HepG2 (cell line): ENCODE measurements at places on chromosomes 1 and 21.
A peak's percentile ranks its signal among the peaks of the same experiment; 100 is the strongest.

- DNase-seq: no peak
- H3K27ac ChIP-seq: no peak overlapping the region
- H3K27me3 ChIP-seq: no peaks in the 10 kb centered on the region
- H3K4me3 ChIP-seq: no peak overlapping the region
These were observed 25.4 kb downstream of the FBXO42 start for GRCh38 chr1:16326833-16327404.

DNA sequence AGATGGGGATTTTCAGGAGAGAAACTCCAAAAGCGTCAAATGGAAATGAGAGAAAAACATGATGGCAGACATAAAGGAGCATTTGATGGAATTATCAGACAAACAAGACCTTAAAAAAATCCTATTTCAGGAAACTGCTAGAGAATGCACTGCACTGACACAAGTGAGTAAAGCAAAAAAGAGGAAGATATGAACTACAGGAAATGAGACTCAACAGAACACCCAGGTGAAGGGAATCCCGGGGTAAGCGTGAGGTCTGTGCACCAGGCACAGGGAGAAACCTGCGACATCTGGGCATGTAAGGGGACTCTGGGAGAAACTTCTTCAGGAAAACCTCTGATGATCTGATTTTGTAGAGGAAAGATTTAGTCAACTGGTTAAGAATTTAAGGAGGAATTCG, 2.8 kb downstream of the TARBP1 start:
- no peaks in the 10 kb centered on the region; the same call in 1 of the 2 replicates for H3K27me3 ChIP-seq
- H3K4me1 ChIP-seq: peaks cover 58% of the 10 kb centered on the region
- H3K36me3 ChIP-seq: no peaks in the 10 kb centered on the region; the same call in 1 of the 2 replicates
- no peak overlapping the region for H3K27ac ChIP-seq
- no peak for DNase-seq
- no peak overlapping the region for H3K4me3 ChIP-seq

- DNase-seq: no peak
- H3K36me3 ChIP-seq: no peaks in the 10 kb centered on the region
- H3K27me3 ChIP-seq: peaks cover 11% of the 10 kb centered on the region; the same call in 2 of the 3 replicates
- H3K4me3 ChIP-seq: no peak overlapping the region
- H3K4me1 ChIP-seq: no peaks in the 10 kb centered on the region
These were observed 168.7 kb downstream of the RRAGC start for GRCh38 chr1:38690790-38691449.

DNA sequence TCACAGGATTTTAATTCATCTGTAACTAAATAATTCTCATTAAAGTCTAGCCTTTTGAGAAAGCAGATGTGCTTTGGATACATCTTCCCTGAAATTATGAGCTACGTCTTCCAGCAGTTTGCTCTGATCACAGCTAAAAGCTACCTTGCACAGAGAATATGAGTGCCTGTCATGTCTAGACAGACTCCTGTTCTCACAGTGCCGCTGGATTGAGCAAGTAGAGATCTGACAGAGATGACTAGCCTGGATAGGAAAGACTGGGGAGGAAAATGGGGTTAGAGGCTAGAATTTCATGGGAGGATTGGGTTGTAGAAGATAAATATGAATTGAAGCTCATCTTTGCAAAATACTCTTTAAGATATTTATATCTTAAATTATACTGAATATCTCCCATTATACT, 24.1 kb downstream of the CEPT1 start:
- no peak for DNase-seq
- no peak overlapping the region for H3K4me3 ChIP-seq
- no peaks in the 10 kb centered on the region for H3K4me1 ChIP-seq

- H3K27me3 ChIP-seq: no peaks in the 10 kb centered on the region
- no peak overlapping the region for H3K4me3 ChIP-seq
- H3K27ac ChIP-seq: no peak overlapping the region
- H3K36me3 ChIP-seq: no peaks in the 10 kb centered on the region
- H3K4me1 ChIP-seq: no peaks in the 10 kb centered on the region
These were observed 53.2 kb upstream of the UBE2U start for GRCh38 chr1:64150266-64150665.

- H3K4me1 ChIP-seq: no peaks in the 10 kb centered on the region
- no peaks in the 10 kb centered on the region for H3K27me3 ChIP-seq
- no peak overlapping the region for H3K4me3 ChIP-seq
- H3K27ac ChIP-seq: no peak overlapping the region
- DNase-seq: no peak
These were observed 262.0 kb downstream of the HMCN1 start for GRCh38 chr1:185996211-185996610.

GRCh38 chr1:67747671-67748546, 62.9 kb downstream of the GADD45A start:
- H3K4me1 ChIP-seq: peaks cover 67% of the 10 kb centered on the region
- peak overlapping the region; percentile 20 for H3K27ac ChIP-seq
- no peak for DNase-seq
- H3K27me3 ChIP-seq: no peaks in the 10 kb centered on the region
- peak overlapping the region; percentile 25 for H3K4me3 ChIP-seq

DNA sequence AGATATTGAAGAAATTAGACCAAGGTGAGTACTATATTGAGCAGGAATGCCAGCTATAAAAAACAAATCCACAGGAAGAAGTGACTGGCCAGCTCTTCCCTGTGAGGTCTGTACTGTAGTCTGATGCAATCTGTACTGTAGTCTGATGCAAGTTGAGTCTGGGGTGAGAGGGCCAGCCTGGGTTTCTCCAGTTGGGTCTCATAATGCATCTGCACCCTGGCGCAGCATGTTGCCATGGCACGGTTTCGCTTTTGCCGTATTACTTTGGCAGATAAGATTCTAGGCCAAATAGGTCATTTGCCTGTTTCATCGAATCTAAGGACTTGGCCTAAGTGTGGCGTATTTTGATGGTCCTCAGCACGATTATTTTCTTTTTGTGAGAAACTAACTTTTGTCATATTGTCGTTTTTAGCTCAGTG, 24.4 kb upstream of the PGD start:
- H3K27ac ChIP-seq: no peak overlapping the region
- no peaks in the 10 kb centered on the region for H3K27me3 ChIP-seq
- no peak for DNase-seq
- H3K36me3 ChIP-seq: peaks cover 61% of the 10 kb centered on the region
- no peaks in the 10 kb centered on the region for H3K4me1 ChIP-seq
- no peak overlapping the region for H3K4me3 ChIP-seq

DNA sequence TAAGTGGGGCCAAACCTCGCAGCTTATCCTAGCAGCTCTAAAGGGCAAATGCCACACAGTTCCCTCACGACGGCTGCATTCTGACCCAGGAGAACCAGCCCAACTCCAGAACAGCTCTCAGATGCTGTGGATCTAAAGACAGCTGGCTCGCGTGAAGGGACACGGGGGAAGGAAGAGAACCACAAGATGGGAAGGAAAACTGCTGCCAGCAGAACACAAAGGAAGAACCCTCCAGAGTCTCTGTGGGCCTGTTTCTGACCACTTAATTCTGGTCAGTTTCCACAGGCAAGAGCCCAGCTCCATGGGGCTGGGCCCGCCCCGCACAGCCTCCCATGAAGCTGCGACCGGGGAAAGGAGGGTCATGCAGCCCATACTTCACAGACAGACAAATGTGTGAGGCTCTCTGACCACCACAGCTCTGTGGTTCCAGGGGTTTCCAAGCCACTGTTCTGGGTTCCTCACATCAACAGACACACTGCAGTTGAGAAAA, 61.1 kb downstream of the SLC45A1 start:
- H3K27me3 ChIP-seq: no peaks in the 10 kb centered on the region
- H3K4me3 ChIP-seq: no peak overlapping the region
- DNase-seq: no peak
- H3K4me1 ChIP-seq: peaks cover 18% of the 10 kb centered on the region
- peaks cover 18% of the 10 kb centered on the region for H3K36me3 ChIP-seq

DNA sequence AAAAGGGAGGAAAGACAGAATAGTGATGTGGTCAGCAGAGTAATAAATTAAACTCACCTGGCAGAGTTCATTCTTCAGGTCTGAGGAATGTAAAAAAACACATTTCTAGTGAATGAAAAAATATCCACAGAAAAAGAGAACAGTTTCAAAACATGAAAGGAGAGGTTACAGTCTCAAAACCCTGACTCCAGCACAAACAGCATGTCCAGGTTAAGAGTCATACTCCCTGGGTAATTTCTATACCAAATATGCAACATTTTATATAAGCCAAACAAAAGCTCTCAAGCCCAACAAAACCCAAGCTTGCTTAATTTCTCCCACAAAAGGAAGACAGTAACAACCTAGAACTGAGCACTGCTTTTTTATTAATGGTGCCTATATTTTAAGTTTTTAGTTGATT, 173.0 kb downstream of the NTMT2 start:
- no peaks in the 10 kb centered on the region for H3K27me3 ChIP-seq
- H3K27ac ChIP-seq: no peak overlapping the region
- no peak overlapping the region for H3K4me3 ChIP-seq
- H3K36me3 ChIP-seq: no peaks in the 10 kb centered on the region
- no peak for DNase-seq

DNA sequence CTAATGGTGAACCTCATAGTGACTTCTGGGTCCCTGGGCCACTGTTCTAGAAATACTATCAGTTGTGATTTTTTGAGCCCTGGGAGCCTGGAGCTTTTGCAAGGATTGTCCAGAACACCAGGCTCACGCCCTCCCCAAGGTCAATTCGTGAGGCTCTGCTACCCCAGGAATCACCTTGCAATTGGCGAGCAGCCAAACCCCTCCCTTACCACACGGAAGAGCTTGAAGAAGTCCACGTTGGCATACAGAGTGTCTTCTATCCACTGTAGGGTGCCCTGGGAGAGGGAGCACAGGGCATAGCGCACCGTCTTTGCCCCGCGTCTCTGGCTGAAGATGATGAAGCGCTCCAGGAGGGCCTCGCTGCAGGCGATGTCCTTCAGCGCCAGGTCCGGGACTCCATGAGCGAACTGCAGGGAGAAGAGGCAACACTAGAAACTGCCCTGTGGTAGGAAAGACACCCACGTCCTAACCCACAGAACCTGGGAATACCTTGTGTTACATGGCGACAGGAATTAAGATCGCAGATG, 22.3 kb downstream of the ABCA4 start:
- H3K36me3 ChIP-seq: no peaks in the 10 kb centered on the region
- peaks cover 80% of the 10 kb centered on the region for H3K4me1 ChIP-seq
- peaks cover 11% of the 10 kb centered on the region; the same call in 1 of the 3 replicates for H3K27me3 ChIP-seq
- no peak overlapping the region for H3K27ac ChIP-seq
- DNase-seq: no peak
- H3K4me3 ChIP-seq: no peak overlapping the region

DNA sequence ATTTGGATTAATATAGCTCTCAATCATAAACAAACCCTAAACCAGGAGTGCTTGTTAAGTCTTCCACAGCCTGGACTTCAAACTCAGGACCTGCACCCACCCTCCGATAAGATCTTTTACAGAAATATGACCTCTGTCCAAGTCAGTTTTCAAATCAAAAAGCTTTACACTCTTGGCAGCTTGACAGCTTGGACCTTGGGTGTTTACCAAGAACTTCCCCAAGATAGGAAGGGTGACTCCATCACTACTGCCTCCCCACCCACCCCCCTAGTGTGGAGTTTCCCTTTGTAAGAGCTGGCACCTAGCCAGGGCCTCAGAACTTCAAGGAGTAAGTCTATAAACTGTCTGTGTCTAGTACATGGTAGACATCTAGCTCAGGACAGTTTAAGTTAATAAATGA, 9.6 kb downstream of the BCAR3 start:
- H3K27me3 ChIP-seq: no peaks in the 10 kb centered on the region
- no peak overlapping the region for H3K4me3 ChIP-seq
- H3K36me3 ChIP-seq: peaks cover 14% of the 10 kb centered on the region; the same call in 1 of the 3 replicates
- no peak for DNase-seq
- peaks cover 77% of the 10 kb centered on the region for H3K4me1 ChIP-seq

DNA sequence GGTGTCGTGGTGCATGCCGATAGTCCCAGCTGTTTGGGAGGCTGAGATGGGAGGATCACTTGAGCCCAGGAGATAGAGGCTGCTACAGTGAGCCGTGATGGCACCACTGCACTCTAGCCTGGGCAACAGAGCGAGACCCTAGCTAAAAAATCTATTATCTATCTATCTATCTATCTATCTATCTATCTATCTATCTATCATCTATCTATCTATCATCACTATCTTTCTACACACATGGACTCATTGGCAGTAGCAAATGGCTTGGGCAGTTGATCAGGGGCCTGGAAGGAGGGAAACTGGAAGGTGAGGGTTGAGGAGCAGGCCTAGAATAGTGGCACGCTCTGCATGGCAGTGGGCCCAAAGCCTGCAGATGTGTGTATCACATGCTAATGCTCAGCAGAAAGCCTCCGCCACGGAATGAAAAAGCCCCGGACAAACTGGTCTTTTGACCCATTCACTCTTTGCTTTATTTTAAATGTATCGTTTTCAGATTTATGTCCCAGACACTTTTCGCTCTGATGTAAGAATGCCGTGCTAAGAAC, 7.3 kb upstream of the HUNK start:
- H3K27ac ChIP-seq: no peak overlapping the region
- H3K4me1 ChIP-seq: no peaks in the 10 kb centered on the region; the same call in 1 of the 2 replicates
- no peaks in the 10 kb centered on the region for H3K36me3 ChIP-seq
- no peak overlapping the region for H3K4me3 ChIP-seq
- peaks cover 14% of the 10 kb centered on the region; the same call in 2 of the 3 replicates for H3K27me3 ChIP-seq
- no peak for DNase-seq

GRCh38 chr1:47487850-47488450, 50.1 kb downstream of the FOXD2 start:
- no peaks in the 10 kb centered on the region for H3K4me1 ChIP-seq
- peaks cover 8% of the 10 kb centered on the region; the same call in 1 of the 2 replicates for H3K27me3 ChIP-seq
- H3K27ac ChIP-seq: no peak overlapping the region
- no peaks in the 10 kb centered on the region for H3K36me3 ChIP-seq
- H3K4me3 ChIP-seq: no peak overlapping the region

- no peak for DNase-seq
- no peak overlapping the region for H3K4me3 ChIP-seq
- H3K36me3 ChIP-seq: no peaks in the 10 kb centered on the region
- H3K4me1 ChIP-seq: no peaks in the 10 kb centered on the region
- no peak overlapping the region for H3K27ac ChIP-seq
- no peaks in the 10 kb centered on the region for H3K27me3 ChIP-seq
These were observed 387.3 kb upstream of the PLXNA2 start for GRCh38 chr1:208631506-208631905.

DNA sequence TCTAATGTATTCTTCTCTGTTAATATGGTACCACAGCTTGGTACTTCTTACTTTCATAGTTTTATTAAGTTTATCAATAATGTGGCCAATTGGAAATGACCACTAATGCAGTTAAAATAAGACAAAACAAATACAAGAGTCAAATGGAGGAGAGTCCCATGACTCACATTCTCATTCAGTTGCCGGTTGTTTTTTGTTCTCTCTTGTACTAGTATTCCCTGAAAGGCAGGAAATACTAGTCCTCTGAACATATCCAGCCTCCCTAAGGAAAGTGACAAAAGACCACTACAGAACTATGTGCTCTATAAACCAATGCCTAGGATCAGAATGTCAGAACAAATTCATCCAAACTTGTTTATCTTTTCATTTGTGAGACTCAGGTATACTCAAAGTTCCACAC, 165.2 kb upstream of the SAMSN1 start:
- DNase-seq: no peak
- H3K4me3 ChIP-seq: no peak overlapping the region
- H3K36me3 ChIP-seq: no peaks in the 10 kb centered on the region
- no peaks in the 10 kb centered on the region for H3K27me3 ChIP-seq
